Suppressor macrophage treated with lipopolysaccharide for 1 hour (primary cell): ENCODE measurements at places on chromosomes 5 and 9.

- DNase-seq: peak; percentile 69
Observed at GRCh38 chr5:56012281-56012963, 17.7 kb upstream of the IL6ST start.

DNA sequence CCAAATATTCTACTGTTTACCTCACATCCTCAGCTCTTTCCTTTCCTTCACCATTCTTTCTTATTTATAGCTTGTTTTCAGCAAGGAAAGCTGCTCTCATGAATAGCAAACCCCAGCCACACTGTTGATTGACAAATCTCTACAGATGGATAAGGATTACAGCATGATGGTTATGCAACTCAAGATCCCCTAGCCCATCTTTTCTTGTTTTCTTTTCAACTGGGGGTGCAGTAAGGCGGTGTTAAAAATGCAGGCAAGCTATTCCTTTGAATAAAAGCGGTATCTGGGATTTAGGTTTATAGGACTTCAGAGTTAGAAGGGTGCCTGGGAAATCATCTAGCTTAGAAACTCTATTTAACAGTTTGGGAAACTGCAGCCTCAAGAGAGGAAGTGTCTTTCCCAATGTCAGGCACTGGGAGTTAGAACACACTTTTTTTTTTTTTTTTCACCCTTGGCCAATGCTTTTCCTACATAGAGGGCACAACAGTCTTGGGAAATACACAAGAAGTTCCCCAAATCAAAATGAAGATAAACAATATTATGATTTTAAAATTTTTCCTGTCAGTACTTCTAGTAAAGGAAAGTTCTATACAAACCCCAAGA is 2.6 kb downstream of the SPARC start:
- peak; percentile 61 for DNase-seq

DNA sequence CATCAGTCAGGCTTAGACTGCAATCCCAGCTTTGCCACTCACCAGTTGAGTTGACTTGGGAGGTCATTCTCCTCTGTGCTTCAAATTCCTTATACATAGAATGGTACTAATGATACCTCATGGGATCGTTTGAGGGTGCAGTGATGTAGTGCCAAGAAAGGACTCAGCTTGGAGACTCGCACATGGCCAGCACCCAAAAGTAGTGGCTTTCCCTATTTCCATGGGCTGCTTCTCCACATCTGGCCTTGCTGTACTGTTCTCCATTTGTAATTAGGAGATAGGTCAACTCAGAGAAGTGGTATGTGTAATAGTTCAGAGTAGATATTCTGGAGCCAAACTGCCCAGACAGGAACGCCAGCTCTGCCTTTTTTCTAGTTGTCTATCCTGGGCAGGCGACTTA is 5.5 kb downstream of the CCL19 start:
- no peak for DNase-seq

DNA sequence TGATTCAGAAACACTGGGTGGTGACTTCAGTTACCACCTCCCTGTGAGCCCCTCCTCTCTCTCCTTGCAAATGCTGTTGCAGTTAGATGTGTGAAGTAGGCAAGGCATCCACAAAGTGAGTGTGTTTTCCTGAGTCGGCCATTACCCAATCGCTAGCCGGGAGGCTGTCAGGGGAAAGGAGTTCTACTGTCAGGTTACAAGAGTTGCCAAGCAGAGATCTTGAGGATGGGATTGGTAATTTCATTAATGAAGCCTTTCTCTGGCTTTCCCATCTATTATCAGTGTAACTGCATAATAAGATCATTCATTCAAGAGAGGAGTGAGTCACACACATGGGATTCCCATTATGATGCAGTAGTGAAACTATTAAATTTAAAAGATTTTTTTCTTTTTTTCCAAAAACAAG is 106.9 kb downstream of the GLDC start:
- DNase-seq: peak; percentile 70

DNA sequence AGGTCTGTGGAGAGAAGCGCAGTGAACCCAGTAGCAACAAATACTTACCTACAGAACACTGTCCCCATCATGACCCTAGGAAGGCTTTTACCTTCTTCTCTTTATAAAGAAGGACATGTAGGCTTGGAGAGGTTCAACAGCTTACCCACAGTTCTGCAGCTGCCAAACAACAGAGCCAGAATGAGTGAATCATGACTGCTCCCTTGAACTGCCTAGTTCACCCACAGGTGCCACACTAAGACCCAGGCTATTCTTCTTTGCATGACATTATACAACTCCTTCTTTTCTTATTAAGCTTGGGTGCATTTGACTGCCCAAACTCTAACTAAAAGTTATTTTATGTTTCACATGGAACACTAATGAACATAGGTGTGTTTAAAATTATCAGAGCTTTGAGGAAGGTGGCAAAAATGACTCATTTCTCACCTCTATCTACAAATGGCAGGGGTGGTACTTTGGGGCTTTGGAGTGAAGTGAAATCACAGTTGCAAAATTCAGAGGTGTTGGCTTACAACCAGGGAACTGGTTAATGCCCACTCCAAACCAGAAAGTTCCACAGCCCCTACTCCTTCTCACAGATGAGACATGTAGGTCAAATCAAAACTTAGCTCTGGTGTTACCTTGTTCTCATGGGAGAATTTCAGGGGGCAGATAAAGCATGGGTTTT is 201.6 kb downstream of the SEMA6A start:
- DNase-seq: no peak

DNA sequence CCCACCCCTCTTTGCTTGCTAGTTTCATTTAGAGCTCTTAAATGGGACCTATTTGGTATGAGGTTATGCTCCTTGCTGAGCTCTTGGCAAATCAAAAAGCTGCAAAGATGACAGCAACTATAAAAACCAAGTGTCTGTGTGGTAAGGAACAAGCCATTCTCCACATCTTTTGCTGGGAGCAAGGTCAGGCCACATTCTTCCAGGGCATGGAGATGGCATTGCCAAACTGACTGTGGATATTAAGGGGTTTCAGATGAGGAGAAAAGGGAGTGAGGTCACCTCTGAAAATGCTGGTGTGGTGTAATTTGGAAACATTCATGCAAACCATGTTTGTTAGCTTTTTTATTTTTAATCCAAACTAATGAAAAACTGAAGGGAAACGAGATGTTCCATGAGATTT is 218.8 kb upstream of the IL12B start:
- no peak for DNase-seq

GRCh38 chr5:25573691-25574090 is 928.9 kb upstream of the CDH10 start:
- no peak for DNase-seq

DNA sequence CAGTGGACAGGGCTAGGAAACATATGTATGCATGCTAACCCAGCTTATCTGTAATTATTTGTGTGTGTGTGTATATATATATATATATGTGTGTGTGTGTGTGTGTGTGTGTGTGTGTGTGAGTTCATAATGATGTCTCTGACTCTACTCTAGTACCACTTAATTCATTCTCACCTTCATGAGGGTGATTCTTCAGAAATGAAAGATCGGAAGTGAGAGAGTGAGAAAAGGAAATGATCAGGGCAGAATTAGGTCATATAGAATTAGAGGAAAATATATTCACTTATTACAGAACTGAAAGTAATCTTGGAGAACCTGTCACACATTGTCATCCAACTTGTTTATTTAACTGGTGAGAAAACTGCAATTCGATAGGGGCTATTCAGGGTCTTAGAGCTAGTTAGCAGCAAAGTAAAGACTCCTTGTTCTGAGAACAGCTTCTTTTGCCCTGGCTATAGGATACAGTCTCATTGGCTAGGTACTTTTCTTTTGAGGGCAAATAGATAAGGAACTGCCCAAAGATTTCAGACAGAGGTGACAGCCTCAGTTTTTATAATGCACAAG is 58.8 kb downstream of the C9orf153 start:
- DNase-seq: no peak

DNA sequence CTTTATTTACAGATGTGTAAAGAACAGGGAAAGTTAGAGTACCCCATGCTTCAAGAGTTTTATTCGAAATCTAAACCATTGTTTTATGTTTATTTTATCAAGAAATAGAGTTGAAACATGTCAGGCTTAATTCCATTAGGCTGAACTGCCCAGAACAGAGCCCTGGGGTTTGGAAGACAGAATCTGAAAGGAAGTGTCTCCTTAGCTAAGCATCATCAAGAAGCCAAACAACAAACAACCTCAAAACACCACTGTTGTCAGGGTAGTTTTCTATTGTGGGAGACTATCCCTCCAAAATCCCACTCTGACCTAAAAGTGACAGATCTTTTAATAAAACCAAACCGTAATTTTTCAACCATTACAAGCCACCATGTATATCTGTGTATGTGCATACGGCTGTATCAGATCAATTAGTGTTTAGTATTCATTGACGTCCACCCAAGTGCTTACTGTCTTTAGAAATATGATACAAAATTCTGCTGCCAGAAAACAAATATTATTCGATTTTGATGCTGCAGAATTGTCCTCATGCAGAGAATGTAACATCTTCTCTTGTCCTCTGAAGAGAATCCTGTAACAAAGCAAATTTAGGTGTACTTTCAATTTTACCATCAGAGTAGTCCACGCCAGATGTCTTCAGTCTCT is 271.9 kb upstream of the TMEM161B start:
- DNase-seq: no peak
